ENCODE measurements at places on chromosomes 1 and 21.
A peak's percentile ranks its signal among the peaks of the same experiment; 100 is the strongest.

DNA sequence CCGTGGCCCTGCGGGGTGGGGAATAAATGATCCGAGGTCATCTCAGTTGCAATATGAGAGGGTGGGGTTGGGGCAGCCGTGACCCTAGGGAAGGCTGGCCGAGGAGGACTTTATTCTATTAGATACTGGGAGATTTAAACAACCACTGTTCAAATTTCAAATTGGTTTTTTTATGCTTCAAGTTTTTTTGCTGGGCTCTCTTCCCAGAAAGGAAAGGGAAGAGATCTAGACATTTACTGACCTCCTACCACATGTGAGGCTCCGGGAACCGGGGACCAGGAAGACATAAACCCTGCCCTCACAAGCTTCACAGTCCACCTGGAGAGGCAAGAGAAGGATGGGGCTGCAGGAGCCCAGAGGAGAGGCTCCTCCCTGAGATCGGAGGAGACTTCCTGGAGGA lies 207.3 kb downstream of the FOXD2 start:
- DNase-seq, result no peak

GRCh38 chr1:155050560-155051341 lies at the start of gene ADAM15:
Gene ADAM15 (plus strand): TSS chr1:155051316. CDS start chr1:155051387, 71 bp downstream.
- DNase-seq, result peak; percentile 69

- no peak for DNase-seq
Measured at GRCh38 chr1:205435578-205436573, 14.0 kb upstream of the LEMD1 start.

GRCh38 chr1:2571348-2571747 lies 15.2 kb downstream of the TNFRSF14 start:
- no peak for DNase-seq

DNA sequence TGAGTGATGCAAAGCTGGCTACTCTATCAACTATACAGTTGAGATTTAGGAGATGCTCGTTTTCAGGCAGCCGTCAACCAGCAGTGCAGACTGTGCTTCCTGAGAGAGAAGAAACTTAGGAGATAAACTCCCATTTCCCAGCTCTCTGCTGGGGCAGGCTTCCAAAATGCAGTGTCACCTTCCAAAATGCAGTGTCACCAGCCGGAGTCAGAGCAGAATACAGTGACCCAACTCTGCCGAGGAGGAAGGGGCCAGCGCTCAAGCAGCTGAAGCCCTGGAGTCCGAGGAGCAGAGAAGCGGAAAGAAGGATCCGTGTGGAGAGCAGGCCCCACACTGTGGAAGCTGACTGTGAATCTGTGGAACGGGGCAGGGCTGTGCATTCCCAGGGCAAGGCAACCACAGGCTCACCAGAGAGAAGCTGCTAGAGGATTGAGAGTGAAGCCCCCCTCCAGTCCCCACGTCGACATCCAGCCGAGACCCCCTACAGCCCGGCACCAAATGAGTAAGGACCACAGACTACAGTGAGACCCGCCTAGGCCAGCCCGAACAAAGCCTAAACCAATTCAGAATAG lies 703 bp upstream of the KRTAP12-1 start:
- DNase-seq, result no peak

GRCh38 chr1:156111355-156111962 lies 3.1 kb upstream of the LMNA start:
- no peak for DNase-seq

DNA sequence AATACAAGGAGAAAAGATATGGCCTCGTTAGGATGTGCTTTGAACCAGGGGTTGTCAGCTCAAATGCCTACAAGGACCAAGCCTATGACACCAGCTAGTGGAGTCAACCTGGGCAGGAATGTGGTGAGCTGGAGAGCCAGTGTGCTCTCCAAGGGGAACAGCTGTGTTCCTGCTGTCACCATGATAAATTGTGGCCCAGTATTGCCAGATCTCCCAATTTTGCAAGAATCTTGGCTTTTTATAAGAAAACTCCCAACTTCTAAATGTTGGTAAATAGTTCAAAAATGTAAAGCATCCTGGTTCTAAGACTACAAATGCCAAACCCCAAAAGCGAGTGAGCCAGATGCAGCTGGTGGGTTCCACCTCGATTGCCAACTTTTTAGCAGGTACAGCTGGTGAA lies 391.1 kb downstream of the PLPP3 start:
- DNase-seq, result no peak

GRCh38 chr21:45151445-45152160 lies 77.2 kb downstream of the ADARB1 start:
- DNase-seq, result no peak

DNA sequence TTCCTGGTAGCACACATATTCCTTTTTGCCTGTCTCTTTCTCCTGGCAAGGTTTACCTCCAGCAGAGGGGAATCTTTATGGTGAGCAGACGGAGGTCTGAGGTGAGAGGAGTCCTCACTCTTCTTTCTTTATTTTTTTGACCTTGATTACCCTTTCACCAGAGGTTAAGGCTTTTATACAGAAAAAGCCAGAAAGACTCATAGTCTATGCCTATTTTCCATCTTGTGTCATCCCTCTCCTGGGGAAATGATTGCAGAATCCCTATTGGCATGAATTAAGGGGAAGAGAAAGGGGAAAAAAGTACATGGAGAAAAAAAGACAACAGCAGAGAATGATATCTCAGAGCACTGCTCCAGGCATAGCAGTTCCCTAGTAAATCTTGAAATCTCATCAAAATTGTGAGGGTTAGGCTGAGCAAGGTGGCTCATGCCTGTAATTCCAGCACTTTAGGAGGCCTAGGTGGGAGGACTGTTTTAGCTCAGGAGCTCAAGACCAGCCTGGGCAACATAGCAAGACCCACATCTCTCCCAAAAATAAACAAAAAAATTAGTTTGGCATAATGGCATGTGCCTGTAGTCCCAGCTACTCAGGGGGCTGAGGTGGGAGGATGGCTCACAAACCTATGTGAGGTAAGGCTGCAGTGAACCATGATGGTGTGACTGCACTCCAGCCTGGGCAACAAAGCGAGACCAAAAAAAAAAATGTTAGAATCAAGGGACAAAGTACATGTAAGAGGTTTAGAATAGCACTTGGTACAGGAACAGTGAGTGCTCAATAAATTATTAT lies 1.2 kb upstream of the XPR1 start:
- no peak for DNase-seq
